ENCODE measurements at places on chromosomes 2 and 18.

GRCh38 chr2:3249476-3249962 lies 128.1 kb downstream of the EIPR1 start:
- no peak overlapping the region for H3K27ac ChIP-seq
- H3K4me1 ChIP-seq: no peaks in the 10 kb centered on the region
- no peaks in the 10 kb centered on the region for H3K27me3 ChIP-seq
- no peak overlapping the region for H3K4me3 ChIP-seq
- no peak for DNase-seq

DNA sequence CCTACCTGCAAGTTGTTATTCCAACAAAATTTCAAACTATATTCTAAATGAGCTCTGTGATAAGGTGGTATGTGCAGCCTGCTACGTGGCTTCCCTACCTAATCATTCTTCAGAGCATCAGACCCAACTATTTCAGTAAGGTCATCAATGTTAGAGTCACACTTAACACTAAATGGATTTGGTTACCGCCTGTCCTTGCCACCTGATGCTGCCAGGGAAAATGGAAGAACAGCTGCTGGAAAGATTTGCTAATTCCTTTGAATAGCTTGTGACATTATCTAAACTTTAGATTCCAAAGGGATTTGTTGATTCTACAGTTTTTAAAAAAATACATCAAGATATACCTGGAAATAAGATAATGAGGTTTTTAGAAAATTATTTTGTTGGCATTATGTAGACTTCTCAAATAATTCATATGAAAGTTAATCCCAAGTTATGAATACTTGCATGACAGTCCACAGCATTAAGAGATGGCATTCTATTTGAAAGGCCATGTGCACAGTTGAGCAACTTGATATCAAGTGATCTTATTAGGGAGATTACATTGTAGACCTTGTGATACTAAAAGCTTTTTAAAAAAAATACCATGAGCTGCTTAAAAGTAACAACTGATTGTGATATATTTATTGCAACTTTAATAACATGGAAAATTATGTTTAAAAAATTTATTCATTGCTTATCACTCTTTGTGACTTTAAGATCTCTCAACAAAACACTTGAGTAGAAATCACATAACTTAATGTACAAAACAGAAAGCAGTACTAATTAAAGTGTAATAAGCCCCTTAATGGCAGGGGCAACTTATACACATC lies 98.3 kb upstream of the UGP2 start:
- H3K27me3 ChIP-seq: no peaks in the 10 kb centered on the region
- H3K36me3 ChIP-seq: no peaks in the 10 kb centered on the region
- H3K4me3 ChIP-seq: no peak overlapping the region
- no peak overlapping the region for H3K27ac ChIP-seq
- peaks cover 3% of the 10 kb centered on the region for H3K4me1 ChIP-seq
- no peak for DNase-seq

DNA sequence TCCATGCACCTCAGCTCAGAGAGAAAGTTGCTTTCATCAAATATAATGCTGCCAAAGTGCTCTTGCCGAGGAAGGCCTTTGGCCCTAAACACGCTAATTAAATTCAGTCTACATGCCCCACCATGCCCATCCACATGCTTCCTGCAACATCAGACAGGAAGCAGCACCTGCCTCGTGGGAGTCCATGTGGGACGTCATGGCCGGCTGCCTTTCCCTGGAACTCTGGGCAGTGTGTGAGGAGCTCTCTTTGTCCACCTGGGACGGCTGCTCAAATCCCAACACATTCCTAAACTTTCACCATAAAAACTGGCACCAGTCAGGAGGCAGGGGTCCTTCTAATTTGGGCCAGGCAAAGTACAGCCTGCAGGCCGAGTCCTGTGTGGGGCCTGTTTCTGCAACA lies 23.1 kb downstream of the FAM178B start:
- H3K27me3 ChIP-seq: no peaks in the 10 kb centered on the region
- H3K36me3 ChIP-seq: no peaks in the 10 kb centered on the region
- H3K4me3 ChIP-seq: no peak overlapping the region
- no peaks in the 10 kb centered on the region for H3K4me1 ChIP-seq
- no peak for DNase-seq

DNA sequence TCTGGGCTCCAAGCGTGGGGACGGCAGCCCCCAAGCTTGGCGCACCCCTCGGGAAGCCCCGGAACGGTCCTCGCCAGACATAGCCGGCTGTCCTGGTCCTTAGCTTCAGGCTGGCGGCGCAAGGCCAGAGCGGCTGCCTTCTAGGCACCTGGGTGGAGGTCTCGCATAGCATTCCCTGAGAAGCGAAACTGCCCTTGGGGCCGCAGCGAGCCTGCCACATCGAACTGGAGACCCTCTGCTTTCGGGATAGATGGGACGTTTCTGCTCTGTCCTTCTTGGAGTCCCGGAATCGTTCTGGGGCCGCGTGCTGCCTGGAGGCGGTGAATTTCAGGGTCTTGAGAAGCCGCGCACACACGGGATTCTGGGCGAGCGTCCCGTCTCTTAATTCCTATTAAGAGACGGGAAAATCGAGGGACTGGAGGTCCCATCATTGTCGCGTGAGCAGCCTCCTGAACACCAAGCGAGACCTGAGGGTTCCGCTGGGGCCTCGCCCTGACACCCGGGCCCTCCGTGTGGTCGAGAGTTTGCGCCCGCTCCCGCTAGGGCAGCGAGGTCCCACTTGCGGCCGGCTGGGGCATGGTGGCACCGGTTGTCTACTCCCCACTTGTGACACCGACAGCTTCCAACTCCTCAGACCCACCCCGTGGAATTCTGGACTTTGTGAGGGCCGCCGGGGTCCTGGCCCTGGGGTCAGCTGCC lies 9.7 kb upstream of the EN1 start:
- no peaks in the 10 kb centered on the region for H3K4me1 ChIP-seq
- H3K27ac ChIP-seq: no peak overlapping the region
- H3K27me3 ChIP-seq: peaks cover 77% of the 10 kb centered on the region
- H3K4me3 ChIP-seq: no peak overlapping the region

GRCh38 chr2:157320409-157320808 lies 5.2 kb downstream of the ERMN start:
- no peaks in the 10 kb centered on the region for H3K27me3 ChIP-seq
- no peak overlapping the region for H3K4me3 ChIP-seq
- no peaks in the 10 kb centered on the region for H3K36me3 ChIP-seq

DNA sequence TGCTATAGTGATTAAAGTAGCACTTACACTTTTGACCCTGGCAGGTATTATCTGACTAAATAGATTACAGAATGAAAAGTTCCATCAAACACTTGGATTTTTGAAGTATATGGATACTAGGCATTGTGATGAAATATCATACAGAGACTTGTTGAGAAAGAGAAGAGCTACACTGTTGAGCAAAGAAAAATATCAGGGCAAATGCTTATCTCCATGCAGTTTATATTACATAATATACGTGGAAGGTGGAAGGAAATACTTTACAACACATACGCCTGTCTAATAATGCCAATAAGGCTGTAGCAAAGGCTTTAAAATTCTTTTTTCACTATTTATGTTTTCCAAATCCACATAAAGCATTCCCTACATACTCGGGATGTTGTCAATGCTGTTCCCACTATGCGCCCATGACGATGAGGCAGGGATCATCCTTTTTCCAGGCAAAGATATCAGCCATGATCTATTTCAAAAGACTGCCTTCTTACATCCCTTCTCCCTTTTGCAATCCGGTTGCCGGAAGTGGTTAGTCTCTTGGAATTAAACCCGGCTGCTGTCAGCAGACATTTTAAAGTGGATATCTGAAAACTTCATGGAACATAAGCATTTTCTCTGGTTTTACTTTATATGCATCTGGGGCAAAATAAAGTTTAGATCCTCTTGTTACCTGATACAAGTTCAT lies 92.6 kb upstream of the ITGA4 start:
- H3K27me3 ChIP-seq: no peaks in the 10 kb centered on the region
- H3K27ac ChIP-seq: no peak overlapping the region
- no peak for DNase-seq
- H3K4me1 ChIP-seq: no peaks in the 10 kb centered on the region

DNA sequence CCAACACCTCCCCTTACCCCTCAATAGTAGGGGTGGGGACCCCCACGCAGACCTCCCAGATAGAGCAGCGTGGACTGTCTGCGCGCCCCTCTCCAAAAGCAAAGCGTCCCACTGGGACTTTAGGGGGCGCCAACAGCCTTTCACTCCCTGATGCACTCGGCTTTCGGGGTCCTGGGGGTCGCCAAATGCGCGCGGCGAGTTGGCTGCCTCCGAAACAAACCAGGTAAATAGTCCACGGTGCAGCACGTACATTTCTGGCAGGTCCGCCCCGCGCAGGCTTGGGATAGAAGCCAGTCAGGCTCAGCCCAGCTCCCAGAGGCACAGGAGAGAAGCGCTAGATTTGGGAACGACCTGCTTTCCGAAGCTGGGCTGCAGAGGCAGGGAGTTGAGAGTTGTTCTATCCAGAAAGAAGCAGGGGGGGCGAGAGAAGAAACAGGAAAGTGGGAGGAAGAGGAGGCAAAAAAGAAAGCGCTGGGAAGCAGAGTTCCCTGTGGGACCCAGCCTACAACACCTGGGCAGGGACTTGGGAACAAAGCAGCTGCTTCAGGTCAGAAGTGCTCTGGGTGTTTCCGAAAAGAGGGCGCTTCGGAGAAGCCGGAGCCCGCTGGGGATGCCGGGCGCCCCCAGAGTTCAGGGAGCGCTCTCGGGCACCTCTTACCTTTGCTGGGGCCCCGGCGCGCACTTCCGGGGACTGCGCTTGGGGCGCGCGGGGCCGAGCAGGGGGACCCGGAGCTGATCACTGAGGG lies 544 bp downstream of the EVA1A start:
- H3K4me3 ChIP-seq: peak overlapping the region; percentile 82
- no peaks in the 10 kb centered on the region for H3K36me3 ChIP-seq
- peak; percentile 47 for DNase-seq
- H3K27ac ChIP-seq: peak overlapping the region; percentile 87
- H3K4me1 ChIP-seq: peaks cover 12% of the 10 kb centered on the region

DNA sequence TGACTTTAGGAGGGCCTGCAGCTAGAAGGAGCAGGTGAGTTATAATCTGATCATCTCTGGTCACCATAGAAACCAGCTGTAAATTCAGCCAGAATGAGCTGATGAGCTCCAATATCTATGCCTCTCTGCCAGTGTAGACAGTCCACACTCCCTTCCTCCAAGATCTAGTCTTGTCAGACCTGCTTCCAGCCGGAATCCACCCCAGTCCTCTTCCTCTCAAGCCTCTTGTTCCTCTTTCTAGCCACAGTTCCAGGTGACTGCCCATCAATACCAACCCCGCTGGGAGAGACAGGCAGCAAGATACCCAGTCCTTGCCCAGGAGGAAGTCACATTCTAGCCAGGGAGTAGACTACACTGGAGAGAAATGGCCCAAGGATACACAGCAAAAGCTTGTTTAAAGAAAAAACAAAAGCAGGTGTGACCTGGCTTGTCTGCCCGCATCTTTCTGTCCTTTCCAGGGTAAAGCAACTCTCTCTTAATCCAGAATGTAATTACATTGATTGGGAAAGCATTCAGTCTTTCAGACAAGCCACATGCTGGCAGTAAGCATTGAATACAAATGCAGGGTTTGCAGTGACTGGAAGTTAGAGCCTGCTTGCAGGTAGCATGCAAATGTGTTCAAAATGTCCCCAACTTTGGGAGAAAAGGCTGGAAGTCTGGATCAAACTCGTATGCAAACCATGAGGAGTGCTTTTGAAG lies 9.0 kb upstream of the SLC35F6 start:
- H3K27me3 ChIP-seq: no peaks in the 10 kb centered on the region
- no peak for DNase-seq
- H3K27ac ChIP-seq: no peak overlapping the region
- peaks cover 16% of the 10 kb centered on the region for H3K4me1 ChIP-seq
- H3K4me3 ChIP-seq: no peak overlapping the region
- H3K36me3 ChIP-seq: no peaks in the 10 kb centered on the region

DNA sequence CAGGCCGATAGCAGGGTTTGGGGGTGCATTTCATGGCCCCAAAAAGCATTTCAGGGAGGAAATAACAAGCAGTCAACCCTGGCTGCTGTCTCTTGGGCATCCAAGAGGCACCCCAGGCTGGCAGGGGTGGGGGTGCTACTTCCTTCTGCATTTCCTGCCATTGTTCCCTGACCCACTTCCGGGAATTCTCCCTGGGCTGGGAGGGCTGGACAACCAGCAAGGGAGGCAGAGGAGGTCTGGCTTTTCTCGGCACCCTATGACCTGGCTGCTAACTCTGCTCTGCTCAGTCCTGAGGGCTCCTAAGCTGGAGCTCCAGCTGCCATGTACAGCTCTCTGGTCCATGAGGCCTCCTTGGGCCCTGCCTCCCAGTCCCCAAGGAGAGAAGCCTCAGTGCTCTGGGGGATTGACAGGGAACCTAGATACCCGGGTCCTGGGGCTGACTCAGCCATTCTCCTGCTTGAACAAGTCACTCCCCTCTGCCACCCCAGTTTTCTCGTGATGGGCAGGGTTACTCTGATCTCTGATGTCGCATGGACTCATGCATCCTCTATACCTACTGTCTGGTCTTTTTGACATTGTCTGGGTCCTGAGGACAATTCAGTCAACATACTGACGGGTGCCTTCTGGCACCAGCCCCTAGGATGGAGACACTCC lies 47.2 kb downstream of the DYSF start:
- no peak overlapping the region for H3K4me3 ChIP-seq
- H3K4me1 ChIP-seq: no peaks in the 10 kb centered on the region
- H3K36me3 ChIP-seq: no peaks in the 10 kb centered on the region
- DNase-seq: no peak
- no peak overlapping the region for H3K27ac ChIP-seq

GRCh38 chr2:165083326-165083725 lies 120.5 kb downstream of the SCN3A start:
- no peak overlapping the region for H3K4me3 ChIP-seq
- no peak for DNase-seq
- H3K36me3 ChIP-seq: no peaks in the 10 kb centered on the region
- no peaks in the 10 kb centered on the region for H3K27me3 ChIP-seq
- no peak overlapping the region for H3K27ac ChIP-seq

DNA sequence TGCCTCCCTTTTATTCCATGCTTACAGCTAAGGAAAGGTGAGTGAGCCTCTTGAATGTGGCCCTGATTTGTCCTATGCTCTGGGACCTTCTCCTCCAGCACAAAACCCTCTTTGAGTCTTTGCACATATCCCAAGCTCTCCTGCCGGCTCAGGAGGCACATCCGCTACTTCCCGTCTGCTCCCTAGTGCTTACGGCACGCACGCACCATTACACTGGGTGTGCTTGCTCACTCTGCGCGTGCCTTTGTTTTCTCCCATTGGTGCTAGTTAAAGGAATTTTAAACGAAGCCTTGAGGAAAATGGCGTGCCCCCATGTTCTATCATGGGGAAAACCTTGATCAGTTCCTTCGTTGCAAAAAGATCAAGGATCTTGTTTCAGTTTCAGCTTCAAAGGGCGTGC lies 7.9 kb upstream of the DGKD start:
- no peaks in the 10 kb centered on the region for H3K4me1 ChIP-seq
- H3K27me3 ChIP-seq: peaks cover 10% of the 10 kb centered on the region
- H3K36me3 ChIP-seq: no peaks in the 10 kb centered on the region
- H3K4me3 ChIP-seq: no peak overlapping the region
- H3K27ac ChIP-seq: no peak overlapping the region
- no peak for DNase-seq

DNA sequence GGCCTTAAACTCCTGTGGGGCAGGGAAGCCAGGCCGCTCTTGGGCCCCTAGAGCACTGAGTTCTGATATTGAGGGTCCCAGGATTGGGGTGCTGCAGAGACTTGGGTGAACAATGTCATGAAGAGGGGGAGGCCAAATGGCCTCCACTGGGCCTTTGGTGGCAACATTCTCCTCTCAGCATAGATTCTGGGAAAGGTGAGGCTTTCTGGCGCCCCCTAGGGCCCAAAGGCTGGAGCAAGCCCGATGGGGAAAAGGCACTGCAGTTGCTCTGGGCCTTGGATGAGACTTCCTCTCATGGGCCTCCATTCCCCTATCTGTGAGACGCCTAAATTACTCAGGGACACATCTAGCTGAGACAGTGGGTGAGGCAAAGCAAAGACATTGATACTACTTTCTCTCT lies 84.8 kb downstream of the ACAA2 start:
- peaks cover 9% of the 10 kb centered on the region for H3K4me1 ChIP-seq
- DNase-seq: peak; percentile 60
- no peaks in the 10 kb centered on the region for H3K36me3 ChIP-seq
- no peak overlapping the region for H3K4me3 ChIP-seq

All from fibroblast of lung (primary cell).